ENCODE measurements at places on chromosomes 6 and 20. TPM values are rescaled to one million over a fixed set of nuclear protein-coding genes. Genes with fewer than 3 reads are reported as not detected.
A peak's percentile ranks its signal among the peaks of the same experiment; 100 is the strongest.

- peak; percentile 43 for DNase-seq
Observed at GRCh38 chr6:56570413-56571359, 72.0 kb downstream of the DST start.

DNA sequence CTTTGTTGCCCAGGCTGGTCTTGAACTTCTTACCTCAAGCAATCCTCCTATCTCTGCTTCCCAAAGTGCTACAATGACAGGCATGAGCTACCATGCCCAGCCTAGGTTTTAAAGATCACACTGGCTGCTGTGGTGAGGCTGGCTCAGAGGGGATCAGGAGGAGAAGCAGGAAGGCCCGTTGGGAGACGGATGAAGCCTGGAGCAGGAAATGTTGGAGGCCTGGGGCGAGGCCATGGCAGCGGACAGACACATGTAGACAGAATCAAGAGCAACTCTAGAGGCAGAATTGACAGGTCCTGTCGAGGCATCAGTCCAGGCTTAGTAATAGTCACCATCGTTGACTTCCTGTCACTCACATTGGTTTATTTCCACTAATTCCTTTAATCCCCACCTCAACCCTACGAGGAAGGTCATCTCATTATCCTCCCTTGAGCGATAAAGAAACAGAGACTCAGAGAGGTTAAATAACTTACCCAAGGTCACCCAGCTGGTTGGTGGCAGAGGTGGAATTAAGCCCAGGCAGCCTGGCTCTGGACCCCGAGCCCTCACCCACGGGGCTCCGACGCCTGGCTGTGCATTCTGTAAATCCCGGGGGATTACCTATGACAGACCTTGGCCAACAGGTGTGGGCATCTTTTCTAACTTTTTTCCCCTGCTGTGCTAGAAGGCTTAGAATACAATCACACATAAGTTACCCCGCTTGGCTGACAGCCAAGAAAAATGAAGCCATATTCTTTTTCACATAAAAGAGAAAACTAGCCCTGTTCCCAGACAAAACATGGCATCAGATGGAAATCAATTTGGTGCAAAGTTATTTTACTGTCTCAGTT is 113.4 kb downstream of the EYA2 start:
- DNase-seq = no peak

- DNase-seq = peak; percentile 79
Observed at GRCh38 chr6:45305546-45305945, 22.6 kb upstream of the RUNX2 start.

- no peak for DNase-seq
Observed at GRCh38 chr6:90386399-90387382, 90.0 kb upstream of the BACH2 start.

Gene MACROD2
- total RNA-seq = 1.6 TPM

All from bronchial epithelial cell (primary cell).